ENCODE measurements at places on chromosomes 3 and 15.

DNA sequence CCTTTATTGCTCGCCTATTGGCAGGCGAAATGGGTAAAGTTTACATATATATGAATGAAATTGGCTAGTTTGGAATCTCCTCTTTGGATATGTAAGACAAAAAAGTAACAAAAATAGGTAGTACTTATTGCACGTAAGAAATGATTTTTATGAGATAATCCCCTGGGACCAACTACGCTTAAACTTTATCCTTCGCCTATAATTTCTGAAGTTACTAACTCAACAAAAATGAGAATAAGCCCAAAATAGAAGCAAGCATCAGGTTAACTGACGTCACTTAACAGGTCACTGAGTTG, 438 bp upstream of the SLC49A4 start:
- DNase-seq, result no peak

GRCh38 chr3:62161371-62161770, 212.0 kb downstream of the FEZF2 start:
- no peak for DNase-seq

DNA sequence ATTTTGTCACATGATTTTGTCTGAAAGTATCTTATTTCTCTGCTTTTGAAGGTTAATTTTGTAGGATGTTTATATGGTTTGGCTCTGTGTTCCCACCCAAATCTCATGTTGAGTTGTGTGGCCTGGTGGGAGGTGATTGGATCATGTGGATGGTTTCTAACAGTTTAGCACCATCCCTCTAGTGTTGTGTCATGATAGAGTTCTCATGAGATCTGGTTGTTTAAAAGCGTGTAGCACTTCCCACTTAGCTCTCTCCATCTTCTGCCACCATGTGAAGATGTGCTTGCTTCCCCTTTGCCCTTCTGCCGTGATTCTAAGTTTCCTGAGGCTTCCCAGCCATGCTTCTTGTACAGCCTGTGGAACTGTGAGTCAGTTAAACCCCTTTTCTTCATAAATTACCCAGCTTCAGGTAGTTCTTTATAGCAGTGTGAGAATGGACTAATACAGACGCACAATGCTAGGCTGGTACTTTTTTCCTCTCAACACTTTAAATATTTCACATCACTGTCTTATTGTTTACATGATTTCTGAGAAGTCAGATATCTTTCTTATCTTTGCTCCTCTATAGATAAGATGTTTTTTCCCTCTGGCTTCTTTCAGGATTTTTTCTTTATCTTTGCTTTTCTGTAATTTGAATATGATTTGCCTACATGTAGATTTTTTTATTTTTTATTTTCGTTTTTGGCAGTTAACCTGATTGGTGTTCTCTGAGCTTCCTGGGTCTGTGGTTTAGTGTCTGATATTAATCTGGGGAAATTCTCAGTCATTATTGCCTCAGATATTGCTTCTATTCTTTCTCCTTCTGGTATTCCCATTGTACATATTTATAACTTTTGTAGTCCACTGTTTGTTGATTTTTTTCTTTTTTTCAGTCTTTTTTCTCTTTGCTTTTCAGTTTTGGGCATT, 22.2 kb downstream of the BTD start:
- DNase-seq, result no peak

- DNase-seq, result no peak
Measured at GRCh38 chr15:56293495-56294292, 50.0 kb upstream of the RFX7 start.

DNA sequence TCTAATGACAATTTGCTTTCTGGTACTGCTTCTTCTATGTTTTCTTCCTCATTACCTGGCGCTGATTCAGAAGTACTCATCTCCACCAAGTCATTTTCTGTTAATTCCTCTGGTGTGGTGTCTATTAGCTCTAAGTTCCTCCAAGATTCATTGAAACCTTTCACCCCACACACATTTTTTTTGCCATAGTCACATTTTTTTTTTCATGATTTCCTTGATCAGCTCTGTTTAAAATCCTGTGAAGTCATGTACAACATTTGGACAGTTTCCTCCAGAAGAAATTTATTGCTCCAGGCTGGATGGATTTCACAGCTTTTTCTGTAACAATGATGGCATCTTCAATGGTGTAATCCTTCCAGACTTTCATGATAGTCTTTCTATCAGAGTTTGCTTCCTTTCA, 243.2 kb upstream of the VEPH1 start:
- no peak for DNase-seq

DNA sequence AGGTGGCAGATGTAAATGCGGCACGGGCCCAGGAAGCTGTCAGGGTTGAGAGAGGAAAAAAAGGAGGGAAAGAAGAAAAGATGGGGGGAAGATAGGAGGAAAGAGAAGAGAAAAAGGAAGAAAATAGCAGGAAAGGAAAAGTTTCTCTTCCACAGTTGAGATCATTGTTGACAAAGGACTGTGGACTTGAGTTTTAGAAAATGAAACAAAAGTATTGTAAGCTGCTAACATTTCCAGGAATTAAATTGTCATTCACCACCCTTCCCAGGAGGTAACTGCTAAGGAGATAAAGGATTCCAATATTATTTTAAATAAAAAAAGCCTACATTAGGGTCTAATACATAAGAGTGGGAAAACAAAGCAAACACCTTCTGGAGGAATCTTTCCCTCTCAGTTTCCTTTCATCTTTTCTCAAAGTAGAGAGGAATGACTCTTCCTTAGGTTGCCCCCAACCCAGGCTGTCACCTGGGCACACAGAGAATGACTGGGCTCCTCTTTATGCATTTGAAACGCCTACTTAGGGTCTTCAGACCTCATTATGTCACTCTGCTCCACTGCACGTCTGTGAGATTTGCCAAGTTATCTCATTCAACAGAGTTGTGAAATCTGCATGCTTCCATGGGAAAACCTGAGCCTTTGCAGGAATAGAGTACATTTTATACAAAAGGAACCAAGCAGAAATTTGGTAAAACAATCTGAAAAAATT, 194.0 kb downstream of the TNIK start:
- DNase-seq, result no peak

DNA sequence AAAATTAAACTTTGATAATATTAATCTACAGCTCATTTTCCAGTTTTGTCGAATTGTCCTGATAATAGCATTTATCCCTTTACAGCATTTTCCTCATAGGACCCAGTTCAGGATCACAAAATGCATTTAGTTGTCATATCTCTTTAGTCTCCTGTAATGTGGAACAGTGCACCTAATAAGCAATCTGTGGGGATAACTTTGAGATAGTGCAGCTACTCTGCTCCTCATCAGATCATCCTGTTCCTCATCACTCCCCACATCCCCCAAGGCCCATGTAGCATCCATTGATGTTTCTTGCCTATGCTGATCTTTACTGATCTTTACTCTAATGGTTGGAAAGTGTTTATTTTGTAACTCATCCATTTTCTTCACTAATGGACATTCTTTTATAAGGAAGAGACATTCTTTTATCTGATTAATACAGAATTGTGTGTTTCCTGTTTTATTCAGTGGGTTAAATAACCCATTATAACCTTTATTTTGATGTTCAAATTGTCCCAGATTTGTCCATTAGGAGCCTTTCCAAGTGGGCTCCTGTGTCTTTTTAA, 7.5 kb downstream of the RNF111 start:
- no peak for DNase-seq

DNA sequence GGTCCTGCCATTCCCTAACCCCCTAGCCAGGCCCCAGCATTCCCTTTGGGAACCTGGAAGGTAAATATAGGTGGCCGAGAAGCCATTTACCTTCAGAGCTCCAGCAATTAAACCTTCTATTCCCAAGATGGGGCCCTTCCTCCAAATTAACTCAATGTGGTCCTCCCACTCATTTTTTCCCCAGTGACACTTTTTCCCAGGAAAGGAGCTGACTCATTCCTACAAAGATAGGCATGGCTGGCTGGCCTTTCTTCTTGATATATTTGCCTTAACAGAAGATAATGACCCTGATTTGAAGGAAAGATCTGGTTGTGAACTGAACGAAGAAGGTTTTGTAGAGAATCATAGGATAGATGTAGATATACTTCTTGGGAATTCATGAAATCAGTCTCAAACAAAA, 279.0 kb upstream of the VEPH1 start:
- DNase-seq, result no peak

- no peak for DNase-seq
Measured at GRCh38 chr15:84821501-84822021, 4.4 kb downstream of the ALPK3 start.

DNA sequence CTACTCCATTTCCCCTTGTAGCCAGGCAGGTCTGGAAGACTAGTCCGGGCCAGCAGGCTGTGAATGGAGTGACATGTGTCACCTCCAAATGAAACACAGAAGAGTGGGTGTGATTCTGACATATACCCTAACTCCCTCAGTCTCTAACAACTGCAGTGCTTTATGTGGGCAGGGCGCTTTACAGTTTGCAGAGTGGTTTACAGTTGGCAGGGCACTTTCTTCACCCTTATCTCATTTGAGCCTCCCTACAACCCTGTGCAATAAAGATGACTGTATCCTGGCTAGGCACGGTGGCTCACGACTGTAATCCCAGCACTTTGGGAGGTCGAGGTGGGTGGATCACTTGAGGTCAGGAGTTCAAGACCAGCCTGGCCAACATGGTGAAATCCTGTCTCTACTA, 176.3 kb downstream of the RAB11A start:
- DNase-seq, result no peak

GRCh38 chr3:122774564-122774963, 19.1 kb downstream of the HSPBAP1 start:
- no peak for DNase-seq

DNA sequence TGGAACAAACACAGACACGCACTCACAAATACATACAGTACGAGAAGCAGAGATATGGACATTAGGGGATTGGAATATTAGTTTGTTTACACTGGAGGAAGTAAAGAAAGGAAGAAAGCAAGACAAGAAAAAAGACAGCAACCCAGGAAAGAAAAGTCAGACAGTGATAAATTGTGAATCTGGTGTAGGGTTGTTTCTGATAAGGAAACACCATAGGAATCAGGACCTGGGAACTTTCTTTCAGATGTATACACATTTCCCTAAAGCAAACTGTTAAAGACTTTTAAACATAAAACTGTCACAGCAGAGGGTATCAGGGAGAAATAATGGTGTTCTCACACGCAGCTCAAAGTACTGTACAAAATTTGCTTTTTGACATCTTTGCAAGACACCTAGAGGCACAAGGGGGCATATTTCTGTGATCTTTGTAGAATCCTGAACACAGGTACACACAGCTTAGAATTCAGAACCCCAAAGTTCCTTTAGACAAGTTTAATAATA, 153.7 kb downstream of the TUSC7 start:
- DNase-seq, result no peak
